Tibial nerve (tissue), 4 donors: ENCODE measurements at places on chromosomes 6 and 20. TPM values are rescaled to one million over a fixed set of nuclear protein-coding genes. Genes with fewer than 3 reads are reported as not detected.

GRCh38 chr6:89566008-89566800, 72.3 kb downstream of the LYRM2 start:
- no peak for DNase-seq
- peaks cover 26% of the 10 kb centered on the region for H3K4me1 ChIP-seq
- no peaks in the 10 kb centered on the region for H3K36me3 ChIP-seq
- no peak overlapping the region for H3K27ac ChIP-seq
- no peaks in the 10 kb centered on the region for H3K27me3 ChIP-seq
- no peak overlapping the region for H3K4me3 ChIP-seq

- peak overlapping the region; percentile 90 for H3K27ac ChIP-seq
- DNase-seq: no peak
- H3K27me3 ChIP-seq: no peaks in the 10 kb centered on the region
- H3K36me3 ChIP-seq: peaks cover 19% of the 10 kb centered on the region
- H3K4me1 ChIP-seq: peaks cover 77% of the 10 kb centered on the region
Measured at GRCh38 chr20:3933218-3933617, 44.0 kb downstream of the PANK2 start.

DNA sequence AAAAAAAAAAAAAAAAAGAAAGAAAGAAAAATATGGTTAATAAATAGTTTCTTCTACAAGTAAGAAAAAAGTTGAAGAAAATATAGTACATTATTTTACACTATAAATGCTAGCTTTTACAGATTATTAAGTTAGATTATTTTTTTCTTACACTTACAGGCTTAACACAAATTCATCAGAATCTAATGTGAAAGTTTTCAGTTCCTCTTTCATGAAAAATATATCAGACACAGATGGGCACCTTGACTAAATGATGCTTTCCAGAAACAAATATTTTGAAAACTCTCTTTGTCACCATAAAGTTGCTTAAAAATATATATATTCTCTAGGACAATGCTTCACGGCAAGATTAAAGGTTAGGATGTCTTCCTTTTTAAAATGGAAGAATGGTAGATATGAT, 321.8 kb upstream of the HSF2 start:
- H3K27me3 ChIP-seq: no peaks in the 10 kb centered on the region
- H3K36me3 ChIP-seq: no peaks in the 10 kb centered on the region
- H3K27ac ChIP-seq: no peak overlapping the region
- no peaks in the 10 kb centered on the region for H3K4me1 ChIP-seq
- no peak for DNase-seq
- H3K4me3 ChIP-seq: no peak overlapping the region

LRRC73 gene
- 1.3 TPM for total RNA-seq

HIVEP2 gene
- total RNA-seq: 24.0 TPM
